ENCODE measurements at places on chromosomes 16 and 17.

DNA sequence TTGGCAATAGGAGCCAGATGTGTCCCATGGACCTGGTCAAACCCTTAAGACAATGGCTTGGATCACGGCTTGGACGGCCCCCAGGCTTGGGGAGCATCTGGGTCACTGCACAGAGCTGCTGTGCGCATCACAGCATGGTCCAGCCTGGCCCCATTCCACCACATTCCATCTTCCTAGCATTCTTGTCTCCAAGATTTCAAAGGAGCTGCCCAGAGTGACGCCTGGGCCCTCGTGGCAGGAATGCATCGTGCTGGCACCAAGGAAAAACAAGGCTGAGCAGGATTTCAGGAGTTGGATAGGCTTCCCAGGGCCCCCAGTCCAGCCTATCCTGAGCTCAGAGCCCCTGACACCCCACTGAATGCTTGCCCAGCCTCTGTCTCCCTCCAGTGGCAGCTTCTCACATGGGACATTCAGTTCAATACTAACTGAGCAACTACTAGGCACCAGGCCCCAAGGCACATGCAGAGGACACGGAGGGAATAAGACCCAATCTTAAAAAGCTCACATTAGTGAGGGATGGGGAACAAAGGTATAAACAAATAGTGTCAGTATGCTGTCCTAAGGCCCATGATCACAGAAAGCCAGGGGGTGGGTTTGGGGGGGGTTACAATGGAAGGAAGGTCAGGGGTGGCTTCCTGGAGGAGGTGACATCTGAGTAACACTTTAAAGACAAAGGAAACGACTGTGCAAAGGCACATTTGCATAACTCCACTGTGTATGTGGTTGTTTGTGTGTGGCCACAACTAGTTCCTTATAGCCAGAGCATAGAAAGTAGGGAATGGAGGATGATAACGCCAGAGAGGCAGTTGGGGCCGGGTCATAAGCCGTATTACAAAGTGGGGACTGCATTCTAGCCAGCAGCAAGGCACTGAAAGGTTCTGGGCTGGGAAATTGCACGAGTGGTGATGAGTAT is 34.1 kb downstream of the TK2 start:
- DNase-seq: peak; percentile 77

GRCh38 chr16:52497067-52497816 is 49.7 kb downstream of the TOX3 start:
- no peak for DNase-seq

- no peak for DNase-seq
Measured at GRCh38 chr17:49602783-49603182, 27.1 kb downstream of the NXPH3 start.

DNA sequence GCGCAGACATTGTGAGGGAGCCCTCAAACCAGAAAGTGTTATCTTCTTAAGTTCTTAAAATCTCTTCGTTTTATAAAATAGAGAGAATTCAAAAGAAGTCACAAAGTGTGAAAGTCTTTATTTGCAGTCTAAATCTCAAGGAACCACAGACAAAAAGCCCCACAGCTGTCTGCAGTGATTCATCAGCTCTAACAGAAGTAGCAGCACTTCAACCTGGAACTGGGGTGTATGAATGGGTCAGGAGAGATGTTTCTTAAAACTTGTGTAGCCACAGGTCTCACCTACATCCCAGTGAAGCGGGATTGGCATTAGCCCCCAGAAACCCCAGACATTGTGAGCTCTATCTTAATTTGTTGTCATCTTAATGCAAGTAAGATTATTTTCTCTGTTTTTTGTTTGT is 61.1 kb downstream of the CDYL2 start:
- DNase-seq: no peak

GRCh38 chr17:42227849-42228700 is 33.8 kb upstream of the GHDC start:
- DNase-seq: peak; percentile 24

- DNase-seq: no peak
Measured at GRCh38 chr16:89472711-89473075, 17.7 kb downstream of the ANKRD11 start.

DNA sequence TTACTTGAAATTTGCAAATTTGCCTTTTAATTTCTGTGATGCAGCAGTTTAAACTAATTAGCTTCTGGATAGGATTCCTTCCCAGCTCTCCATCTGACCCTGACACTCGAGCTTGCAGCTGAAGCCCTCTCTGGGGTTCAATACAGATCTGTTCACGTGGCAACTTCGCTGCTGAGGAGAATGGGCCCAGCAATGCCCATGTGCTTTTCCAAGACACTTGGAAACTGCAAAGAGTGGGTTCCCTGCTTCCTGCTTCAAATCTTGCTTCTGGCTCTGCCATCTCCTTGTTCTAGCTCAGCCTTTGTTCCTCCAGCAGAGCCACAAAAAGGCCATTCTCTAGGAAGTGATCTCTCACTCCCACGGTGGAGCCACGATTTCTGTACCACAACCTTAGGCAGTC is 50.0 kb upstream of the IRX6 start:
- no peak for DNase-seq

- DNase-seq: no peak
Measured at GRCh38 chr16:47905771-47906170, 250.0 kb downstream of the ABCC12 start.

GRCh38 chr17:39132192-39132610 is 19.2 kb downstream of the PLXDC1 start:
- peak; percentile 92 for DNase-seq

DNA sequence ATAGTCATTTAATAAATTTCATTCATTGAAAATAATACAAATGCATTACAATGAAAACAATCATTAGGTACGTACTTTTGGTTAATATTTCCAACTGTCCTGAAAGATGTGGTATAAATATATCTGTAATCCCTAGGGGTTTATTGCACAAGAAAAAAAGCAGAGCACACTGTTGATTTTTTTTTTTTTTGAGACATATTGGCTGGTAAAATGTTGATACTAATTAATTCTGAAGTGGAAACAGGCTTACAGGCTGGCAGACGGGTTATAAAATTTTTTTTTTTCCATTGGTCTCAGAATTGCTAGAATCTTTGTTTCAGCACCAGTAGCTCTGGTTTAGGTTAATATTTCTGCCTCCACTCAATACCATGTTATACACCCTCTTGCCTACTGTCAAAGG is 193.6 kb downstream of the MAP2K6 start:
- no peak for DNase-seq

DNA sequence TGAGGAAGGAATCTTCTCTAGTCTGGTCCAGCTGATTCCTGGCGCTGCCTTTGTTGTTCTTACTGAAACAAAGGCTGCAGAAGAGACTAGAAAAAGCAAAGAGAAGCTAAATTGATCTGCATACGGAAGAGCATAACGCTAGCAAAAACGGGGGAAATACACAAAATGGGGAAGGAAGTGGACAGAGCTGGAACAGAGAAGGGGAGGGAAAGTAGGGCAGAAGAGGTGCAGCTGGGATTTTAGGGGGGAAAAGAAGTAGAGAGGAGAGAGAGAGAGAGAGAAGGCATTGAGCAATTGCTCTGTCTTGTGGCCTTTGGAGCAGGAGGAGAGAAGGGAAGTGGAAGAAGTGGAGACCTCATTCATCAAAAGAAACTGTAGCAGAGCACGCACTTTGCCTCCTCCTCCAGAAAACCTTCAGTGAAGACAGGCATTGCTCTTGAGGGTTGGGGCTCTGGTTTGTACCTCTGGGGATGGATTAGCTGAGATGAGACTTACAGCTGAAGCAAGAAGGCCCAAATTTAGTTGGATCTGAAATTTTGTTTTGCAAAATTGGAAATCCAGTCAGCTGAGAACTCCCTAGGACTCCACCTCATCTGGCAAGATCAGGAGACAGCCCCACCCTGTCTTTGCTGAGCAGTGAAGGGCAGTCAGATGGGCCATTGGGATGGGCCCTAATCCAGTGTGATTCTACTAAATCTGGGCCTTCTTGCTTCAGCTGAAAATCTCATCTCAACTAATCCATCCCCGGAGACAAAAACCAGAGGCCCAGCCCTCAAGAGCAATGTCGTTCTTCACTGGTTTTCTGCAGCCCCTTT is 55.8 kb downstream of the CDRT4 start:
- peak; percentile 79 for DNase-seq

GRCh38 chr17:50508573-50509460 is 578 bp downstream of the MYCBPAP start:
- DNase-seq: peak; percentile 24

GRCh38 chr17:9241371-9241712 is 220.0 kb downstream of the NTN1 start:
- DNase-seq: peak; percentile 56

DNA sequence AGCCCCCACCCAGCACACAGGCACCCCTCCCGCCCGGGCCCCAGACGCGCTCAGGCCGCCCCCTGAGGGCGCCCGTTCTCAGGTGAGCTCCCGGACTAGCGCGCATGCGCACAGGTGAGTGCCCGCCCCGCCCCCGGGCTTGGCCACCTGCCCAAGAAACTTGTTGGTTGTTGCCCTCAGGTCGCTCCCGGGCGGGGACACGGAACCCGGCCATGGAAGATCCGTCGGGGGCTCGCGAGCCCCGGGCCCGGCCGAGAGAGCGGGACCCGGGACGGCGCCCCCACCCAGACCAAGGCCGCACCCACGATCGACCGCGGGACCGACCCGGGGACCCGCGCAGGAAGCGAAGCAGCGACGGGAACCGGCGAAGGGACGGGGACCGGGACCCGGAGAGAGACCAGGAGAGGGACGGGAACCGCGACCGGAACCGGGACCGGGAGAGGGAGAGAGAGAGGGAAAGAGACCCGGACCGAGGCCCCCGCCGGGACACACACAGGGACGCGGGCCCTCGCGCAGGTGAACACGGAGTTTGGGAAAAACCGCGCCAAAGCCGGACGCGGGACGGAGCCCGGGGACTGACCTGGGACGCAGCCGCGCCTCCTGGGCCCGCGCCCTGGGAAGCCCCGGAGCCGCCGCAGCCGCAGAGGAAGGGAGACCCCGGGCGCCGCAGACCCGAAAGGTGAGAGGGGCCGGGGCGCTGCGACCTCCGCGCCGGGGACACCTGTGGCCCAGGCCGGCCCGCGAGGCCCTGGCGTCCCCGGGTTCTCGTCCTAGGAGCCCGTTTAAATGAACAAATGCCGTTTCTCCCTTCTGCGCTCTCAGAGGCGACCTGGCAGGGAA is at the start of gene MARVELD3:
Gene MARVELD3 (plus strand): TSS at position 167 of the 840 bp plus-strand sequence. CDS start 46 bp downstream, at position 213.
- DNase-seq: no peak

- no peak for DNase-seq
Measured at GRCh38 chr16:79986352-79986751, 385.8 kb upstream of the MAF start.

GRCh38 chr16:47503936-47504335 is 42.8 kb downstream of the PHKB start:
- DNase-seq: no peak

DNA sequence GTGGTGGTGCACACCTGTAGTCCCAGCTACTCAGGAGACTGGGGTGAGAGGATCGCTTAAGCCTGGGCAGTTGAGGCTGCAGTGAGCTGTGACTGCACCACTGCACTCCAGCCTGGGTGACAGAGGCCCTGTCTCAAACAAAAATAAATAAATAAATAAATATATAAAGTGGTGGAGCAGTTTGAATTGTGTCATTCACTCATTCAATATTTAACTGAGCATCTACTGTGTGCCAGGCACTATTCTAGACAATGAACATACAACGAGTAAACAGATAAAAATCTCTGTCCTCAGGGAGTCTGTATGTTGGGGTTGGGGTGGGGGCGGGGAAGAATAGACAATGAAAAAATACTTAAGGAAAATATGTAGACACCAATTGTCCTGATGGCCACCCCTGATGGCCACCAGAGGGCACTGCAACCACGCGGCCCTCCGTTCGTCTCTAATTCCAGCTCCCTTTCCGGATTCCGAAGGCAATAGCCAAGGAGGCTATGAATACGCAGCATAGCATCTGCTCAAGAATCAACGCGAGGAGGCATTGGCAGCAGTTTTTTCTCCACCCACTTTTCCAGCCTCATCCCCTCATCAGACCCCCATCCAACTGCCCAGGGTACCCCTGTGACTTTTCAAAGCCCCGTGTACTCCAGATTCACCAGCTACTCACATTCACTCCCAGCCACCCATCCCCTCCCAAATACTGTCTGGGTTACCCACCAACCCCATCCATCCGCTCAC is 21.4 kb downstream of the QPRT start:
- peak; percentile 92 for DNase-seq

GRCh38 chr16:11796227-11797165 is 562 bp downstream of the ZC3H7A start:
- DNase-seq: peak; percentile 53

GRCh38 chr16:48887646-48888210 is 277.7 kb upstream of the N4BP1 start:
- DNase-seq: no peak

DNA sequence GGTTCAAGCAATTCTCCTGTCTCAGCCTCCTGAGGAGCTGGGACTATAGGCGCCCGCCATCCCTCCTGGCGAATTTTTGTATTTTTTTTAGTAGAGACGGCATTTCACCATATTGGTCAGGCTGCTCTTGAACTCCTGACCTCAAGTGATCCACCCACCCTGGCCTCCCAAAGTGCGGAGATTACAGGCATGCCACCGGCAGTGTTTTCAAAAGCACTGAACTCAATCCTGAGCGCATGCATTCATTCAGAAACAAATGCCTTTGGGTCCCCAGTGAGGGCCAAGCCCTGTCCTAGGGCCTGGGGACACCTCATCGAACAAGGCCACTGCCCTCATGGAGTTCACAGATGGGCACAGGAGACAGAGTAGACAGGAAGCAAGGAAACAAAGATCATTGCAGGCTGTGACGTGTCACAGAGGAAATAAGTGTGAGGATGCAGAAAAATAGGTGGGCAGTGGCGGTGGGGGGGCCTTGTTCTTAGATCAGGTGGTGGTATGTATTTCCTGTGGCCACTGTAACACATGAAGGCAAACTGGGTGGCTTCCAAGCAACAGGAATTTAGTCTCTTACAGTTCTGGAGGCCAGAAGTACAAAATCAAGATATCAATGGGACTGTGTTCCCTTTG is 12.5 kb downstream of the TMEM114 start:
- no peak for DNase-seq

DNA sequence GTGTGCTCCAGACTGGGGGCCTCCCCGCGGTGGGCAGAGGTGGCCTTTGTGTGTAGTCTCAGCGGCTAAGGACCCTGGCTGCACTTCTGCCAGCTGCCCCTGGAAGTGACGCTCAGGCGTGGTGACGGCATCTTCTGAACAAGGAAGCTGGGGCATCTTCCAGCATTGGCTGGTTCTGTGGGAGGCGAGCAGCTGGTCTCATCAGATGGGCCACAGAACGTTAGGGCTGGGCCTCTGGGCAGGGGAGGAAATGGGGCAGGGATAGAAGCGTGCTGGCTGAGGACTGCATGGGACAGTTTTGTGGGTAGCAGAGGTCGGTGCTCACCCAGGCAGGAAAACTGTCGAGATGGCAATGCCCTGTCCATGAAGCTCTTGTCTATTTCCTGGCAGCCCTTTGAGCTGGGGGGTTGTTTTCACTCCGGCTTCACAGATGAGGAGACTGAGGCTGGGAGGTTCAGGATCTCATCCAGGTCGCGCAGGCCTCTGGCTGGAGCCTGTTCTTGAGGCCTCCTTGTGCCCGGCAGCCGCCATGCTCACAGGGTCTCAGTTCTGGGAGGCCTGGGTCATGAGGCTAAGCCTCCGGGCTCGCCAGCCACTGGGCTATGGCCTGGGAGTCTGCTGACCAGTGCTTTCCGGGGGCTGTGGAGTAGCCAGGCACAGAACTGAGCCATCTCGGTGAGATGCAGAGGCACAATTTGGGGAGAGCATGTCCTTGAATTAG is 16.3 kb downstream of the IRF8 start:
- no peak for DNase-seq

- DNase-seq: no peak
Measured at GRCh38 chr16:12573300-12573699, 230.4 kb downstream of the CPPED1 start.
